Melanocyte of skin (primary cell): ENCODE measurements at places on chromosomes 5 and 9. TPM values are rescaled to one million over a fixed set of nuclear protein-coding genes. Genes with fewer than 3 reads are reported as not detected.

Gene PCDHGA12
- total RNA-seq = 28.0 and 30.7 TPM in 2 replicates

Gene PCDHA1
- not detected in 2 replicates for total RNA-seq

Gene TSSK1B
- total RNA-seq = under 0.01 TPM in 1 of 2 replicates, not detected in the other

Gene ASPN
- total RNA-seq = not detected in 2 replicates

Gene QRFP
- not detected in 2 replicates for total RNA-seq

Gene TLX3
- total RNA-seq = not detected in 2 replicates

Gene SAPCD2
- total RNA-seq = 2.9 and 5.5 TPM in 2 replicates

Gene CCNO
- total RNA-seq = 1.4 and 2.2 TPM in 2 replicates

Gene TMEM252
- total RNA-seq = not detected in 2 replicates

Gene AHRR
- total RNA-seq = 41.0 and 47.6 TPM in 2 replicates

Gene BAAT
- total RNA-seq = under 0.01 and 0.15 TPM in 2 replicates

Gene MORN5
- not detected in 2 replicates for total RNA-seq

Gene ANKRD33B
- total RNA-seq = under 0.01 TPM in 1 of 2 replicates, not detected in the other

Gene IL5
- total RNA-seq = not detected in 2 replicates
